Spinal cord (tissue), 10 donors: ENCODE measurements at places on chromosomes 7 and 10.

GRCh38 chr10:117514971-117515370 lies 27.6 kb upstream of the EMX2 start:
- no peak for DNase-seq

- DNase-seq, result no peak
Observed at GRCh38 chr7:120837599-120837998, 20.3 kb downstream of the TSPAN12 start.

DNA sequence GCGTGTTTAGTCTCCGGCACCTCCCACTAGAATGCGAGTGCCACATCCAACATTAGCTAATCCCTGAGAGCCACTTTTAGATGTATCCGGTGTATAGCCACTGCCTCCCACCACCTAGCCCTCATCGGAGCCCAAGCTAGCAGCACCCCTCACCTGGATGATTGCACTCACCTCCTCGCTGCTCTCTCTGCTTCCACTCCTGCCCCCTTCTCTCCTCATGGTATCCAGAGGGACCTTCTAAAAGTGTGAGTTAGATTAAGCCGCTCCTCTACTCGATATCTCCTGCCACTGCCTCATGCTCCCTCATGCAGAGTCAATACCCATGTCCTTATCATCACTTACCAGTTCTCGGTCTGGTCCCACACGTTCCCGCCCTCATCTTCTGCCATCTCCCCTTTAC lies 125.3 kb downstream of the RAB11FIP2 start:
- DNase-seq, result no peak

DNA sequence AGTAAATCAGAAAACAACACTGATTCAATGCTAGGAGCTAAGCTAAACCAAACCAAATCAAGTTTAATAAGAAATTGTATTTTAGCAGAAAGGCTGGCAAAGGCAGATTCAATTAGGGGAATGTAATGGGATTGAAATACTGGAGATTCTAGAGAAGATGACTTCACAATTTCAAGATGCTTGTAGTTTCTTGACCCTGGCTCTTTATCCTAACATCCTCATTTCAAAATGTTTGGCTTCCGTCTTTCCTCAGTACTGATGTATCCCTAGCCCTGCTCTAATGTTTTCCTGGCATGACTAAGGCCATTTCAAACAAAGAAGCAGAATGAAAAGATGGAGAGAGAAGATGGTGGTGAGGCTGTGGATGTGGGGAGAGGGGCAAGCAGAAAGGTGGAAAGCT lies 2.7 kb upstream of the JCAD start:
- DNase-seq, result no peak

DNA sequence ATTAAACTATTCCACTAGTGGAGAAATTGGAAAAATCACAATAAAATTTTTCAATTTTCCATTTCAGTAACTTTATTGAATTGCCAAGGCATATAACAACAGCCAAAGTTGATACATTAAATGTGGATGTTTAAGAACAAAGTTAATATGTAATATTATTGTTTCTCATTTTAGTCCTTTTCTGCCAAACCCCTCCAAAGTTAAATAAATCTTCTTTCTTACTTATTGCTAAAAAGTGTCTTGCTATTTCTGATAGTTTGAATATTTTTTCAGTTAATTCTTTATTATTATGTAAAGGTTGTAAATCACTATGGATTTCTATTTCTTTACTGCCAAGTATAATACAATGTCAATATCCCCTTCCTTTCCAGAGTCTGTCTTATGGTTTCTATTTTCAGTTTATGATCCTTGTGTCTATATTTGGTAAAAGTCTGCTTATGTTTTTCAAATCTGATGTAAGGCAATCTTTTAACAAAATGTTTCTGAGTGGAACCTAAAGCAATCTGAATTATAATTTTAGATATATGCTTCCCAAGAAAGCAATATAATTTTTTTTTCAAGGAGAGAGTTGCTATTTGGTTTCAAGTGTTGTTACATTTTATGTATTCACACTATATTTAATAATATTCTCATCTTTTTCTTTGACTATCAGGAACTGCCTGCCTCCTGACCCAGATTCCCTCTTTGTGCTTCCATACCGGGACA lies 80.3 kb upstream of the RHOBTB1 start:
- peak; percentile 35 for DNase-seq

DNA sequence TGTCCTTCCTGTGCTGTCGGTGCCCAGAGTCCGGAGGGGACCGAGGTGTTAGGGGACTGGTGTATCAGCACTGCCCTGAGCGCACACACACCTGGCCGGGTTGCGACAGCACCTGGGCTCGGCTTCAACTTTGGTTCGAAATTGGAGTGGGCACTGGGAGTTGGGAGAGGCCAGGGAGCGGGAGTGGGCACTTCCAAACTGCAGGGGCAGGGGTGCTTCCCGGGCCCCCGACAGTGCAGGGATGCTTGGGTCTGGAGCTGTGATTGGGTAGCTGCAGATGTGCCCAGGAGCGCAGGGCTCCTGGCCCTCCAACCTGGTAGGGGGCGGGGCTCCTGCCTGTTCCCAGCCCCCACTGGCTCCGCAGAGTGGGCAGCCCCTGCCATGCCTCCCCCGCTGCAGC lies 7.7 kb downstream of the BBS9 start:
- no peak for DNase-seq

- no peak for DNase-seq
Observed at GRCh38 chr10:79425074-79425532, 20.3 kb downstream of the ZCCHC24 start.

- no peak for DNase-seq
Observed at GRCh38 chr10:6918305-6918704, 338.2 kb upstream of the PRKCQ start.

- no peak for DNase-seq
Observed at GRCh38 chr7:38428041-38428440, 154.6 kb upstream of the TARP start.

- no peak for DNase-seq
Observed at GRCh38 chr10:33055625-33056024, 97.6 kb upstream of the ITGB1 start.

- no peak for DNase-seq
Observed at GRCh38 chr10:81104494-81104893, 566.8 kb downstream of the SH2D4B start.

DNA sequence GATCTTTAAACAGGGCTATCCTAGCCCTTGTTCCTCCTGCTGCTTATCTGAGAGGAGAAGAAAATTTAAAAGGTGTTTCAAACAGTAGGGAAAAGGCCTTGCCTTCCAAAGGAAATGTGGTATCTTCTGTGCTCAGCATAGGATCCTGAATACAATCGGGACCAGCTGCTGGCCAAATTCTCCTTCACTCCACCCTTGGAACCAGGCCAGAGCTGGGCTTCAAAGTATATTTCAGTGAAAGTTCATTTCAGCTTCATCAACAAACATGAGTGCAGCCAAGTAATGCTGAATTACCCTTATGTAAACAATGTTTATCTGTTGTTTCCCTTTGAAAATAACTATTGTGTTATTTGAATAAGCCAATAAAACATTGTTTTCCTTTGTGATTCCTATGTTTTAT lies 146.5 kb upstream of the MEOX2 start:
- DNase-seq, result no peak

GRCh38 chr10:82737549-82737948 lies 862.6 kb downstream of the NRG3 start:
- no peak for DNase-seq

GRCh38 chr7:15011289-15011688 lies 108.7 kb upstream of the DGKB start:
- DNase-seq, result no peak

DNA sequence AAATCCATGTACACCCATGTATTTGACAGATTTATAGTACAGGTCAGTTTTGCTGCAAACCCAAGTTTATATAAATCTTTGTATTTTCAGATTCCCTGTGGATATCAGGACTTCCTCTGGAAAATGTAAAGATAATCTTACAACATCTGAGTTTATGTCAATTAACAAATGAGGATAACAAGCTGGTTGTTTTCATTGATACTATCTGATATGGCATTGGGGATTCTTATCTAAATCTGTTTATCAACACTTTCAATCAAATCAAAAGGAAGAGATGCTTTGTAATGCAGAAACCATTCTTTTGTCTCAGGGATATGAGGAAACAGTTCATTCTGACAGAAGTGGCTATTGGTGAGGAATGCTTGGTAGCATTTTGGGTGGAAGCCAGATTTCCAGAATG lies 64.9 kb upstream of the FAM204A start:
- DNase-seq, result no peak

- no peak for DNase-seq
Observed at GRCh38 chr7:7681936-7682329, 36.5 kb downstream of the RPA3 start.

DNA sequence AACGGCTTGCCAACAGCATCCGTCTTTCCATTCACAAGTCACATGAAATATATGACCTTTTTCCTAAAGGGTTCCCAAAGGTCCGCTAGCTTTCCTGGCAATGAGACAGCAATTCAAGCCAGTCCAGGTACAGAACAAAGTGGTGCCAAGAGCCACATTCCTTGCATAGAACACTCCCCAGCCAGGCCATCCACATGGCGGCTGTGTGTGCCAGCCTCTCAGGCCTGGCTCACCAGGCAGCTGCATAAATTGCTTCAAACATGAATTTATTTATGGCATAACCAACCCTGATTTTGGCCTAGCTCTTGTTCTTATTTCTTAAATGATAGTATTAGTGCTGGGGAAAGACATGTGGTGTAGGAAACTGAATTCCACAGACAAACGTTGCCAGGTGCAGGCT lies 63.7 kb upstream of the CREB5 start:
- no peak for DNase-seq

- DNase-seq, result no peak
Observed at GRCh38 chr7:12898620-12899019, 211.2 kb downstream of the ARL4A start.

DNA sequence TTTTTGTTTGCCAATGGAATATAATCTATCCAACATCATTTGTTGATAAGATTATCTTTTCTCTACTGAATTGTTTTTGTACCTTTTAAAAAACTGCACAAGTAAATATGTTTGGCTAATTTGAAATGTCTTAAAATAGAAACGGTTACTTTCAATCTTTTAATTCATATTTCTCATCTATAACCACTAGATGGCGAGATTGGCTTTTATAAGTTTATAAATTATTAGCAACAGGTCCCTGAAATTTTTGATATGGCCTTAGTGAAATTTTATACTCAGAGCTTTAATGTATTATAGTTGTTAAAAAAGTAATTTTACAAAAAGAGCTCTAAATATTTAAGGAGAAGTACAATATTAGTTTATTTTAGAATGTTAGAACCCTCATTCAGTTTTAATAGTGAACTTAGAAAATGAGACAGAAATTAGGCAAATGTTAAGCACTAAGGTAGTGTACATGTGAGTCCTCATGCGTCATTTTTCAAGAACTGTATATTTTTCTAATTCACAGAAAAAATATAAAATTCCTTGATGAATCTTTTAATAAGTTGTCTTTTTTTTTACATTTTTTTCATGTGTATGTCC lies 592.5 kb downstream of the ARL4A start:
- DNase-seq, result peak; percentile 86

DNA sequence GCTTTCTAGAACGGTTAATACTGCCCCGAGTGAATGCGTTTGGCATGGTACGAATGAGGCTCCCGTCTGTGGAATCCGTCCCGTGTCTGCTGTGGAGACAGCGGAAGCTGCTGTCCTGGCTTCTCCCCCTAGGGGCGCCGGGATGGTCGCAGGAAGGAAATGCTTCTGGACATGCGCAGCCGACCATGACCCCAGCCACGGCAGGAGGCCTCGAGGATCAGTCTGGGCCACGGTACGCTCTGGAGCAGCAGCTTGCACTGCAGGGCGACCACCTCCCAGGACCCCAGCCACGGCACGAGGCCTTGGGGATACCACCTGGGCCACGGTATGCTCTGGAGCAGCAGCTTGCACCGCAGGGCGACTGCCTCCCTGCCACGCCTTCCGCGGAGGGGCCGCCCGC lies 107.9 kb downstream of the CYTH3 start:
- no peak for DNase-seq

DNA sequence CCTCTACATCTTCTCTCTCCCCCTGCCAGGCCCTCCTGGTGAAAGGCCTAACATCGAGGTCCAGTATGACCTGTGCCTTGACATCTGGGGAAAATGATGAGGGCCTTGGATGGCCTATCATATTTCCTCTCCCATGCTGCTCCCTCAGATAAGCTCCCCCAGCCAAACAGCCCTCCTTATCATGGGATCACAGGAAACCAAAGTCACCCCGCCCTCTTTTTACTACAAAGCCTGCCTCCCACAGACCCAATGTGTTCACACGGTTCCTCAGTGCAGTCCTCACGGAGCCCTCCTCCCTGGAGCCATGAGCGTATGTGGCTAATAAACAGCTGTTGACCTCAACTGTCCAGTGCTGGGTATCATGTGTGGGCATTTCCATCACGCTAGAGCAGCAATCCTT lies 32.0 kb downstream of the C10orf90 start:
- DNase-seq, result no peak

DNA sequence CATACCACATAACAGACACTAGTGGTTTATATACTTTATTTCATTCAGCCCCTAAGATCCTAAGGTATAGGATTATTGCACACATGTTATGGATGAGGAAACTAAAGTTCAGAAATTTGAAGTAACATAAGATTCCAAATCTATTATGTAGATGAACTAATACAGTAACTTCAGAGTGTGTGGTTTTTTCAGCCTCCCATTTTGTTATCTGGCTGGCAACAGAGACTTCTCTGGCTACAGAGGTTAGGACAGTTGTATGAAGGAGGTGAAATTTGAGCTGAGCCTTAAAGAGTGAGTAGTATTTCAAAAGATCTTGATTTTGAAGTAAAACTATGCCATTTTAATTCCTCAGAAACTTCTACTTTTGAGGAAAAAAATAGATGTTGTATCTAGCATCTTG lies 125.4 kb downstream of the MAPK8 start:
- no peak for DNase-seq

- no peak for DNase-seq
Observed at GRCh38 chr7:126449611-126450268, 803.0 kb downstream of the GRM8 start.

DNA sequence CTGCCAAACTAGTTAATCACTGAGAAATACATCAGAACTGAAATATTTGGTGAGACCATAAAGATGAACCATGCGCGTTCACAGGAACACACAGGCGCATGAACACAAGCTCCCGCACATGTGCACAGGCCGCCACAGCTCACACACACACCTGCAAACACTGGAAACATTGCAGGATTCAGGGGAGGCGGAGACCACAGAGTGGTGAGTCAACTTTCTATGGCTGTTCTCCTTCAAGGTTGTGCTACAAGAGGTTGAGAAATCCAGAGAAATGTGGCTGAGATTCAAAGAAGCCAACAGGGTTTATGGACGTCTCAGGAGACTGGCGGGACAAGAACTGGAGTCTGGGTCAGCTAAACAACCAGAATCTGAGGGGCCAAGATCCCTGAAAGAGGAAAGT lies 17.8 kb downstream of the ESYT2 start:
- no peak for DNase-seq

GRCh38 chr7:87850836-87851593 lies 25.1 kb downstream of the SLC25A40 start:
- DNase-seq, result no peak

GRCh38 chr10:96856317-96856716 lies 24.2 kb downstream of the LCOR start:
- DNase-seq, result no peak

- DNase-seq, result no peak
Observed at GRCh38 chr7:116271963-116272886, 61.9 kb downstream of the TES start.

GRCh38 chr7:94556028-94556427 lies 46.4 kb downstream of the CASD1 start:
- DNase-seq, result no peak
